ENCODE measurements at places on chromosomes 16 and 17.

GRCh38 chr17:10415161-10415560 is 6.6 kb downstream of the MYH8 start:
- DNase-seq: no peak

- no peak for DNase-seq
These were observed 45.1 kb downstream of the SF3B3 start for GRCh38 chr16:70568601-70569237.

DNA sequence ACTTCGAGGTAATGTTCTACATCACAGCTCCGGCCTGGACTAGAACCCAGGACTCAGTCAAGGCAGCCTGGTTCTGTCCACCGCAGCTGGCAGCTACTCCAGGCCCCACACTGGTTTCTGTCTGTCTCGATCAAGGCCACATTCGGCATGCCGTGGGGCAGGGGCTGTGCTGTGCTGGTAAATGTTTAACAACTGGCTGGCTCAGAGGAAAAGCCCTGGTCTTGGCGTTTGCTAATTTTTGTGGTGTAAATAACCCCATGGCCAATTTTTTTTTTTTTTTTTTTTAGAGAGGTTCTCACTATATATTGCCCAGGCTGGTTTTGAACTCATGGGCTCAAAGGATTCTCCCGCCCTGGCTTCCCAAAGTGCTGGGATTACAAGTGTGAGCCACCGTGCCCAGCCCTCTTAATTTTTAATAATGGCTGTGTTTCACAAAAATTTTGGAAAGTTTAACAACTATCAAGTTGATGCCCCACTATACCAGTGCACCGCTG is 328 bp upstream of the DRC7 start:
- no peak for DNase-seq

DNA sequence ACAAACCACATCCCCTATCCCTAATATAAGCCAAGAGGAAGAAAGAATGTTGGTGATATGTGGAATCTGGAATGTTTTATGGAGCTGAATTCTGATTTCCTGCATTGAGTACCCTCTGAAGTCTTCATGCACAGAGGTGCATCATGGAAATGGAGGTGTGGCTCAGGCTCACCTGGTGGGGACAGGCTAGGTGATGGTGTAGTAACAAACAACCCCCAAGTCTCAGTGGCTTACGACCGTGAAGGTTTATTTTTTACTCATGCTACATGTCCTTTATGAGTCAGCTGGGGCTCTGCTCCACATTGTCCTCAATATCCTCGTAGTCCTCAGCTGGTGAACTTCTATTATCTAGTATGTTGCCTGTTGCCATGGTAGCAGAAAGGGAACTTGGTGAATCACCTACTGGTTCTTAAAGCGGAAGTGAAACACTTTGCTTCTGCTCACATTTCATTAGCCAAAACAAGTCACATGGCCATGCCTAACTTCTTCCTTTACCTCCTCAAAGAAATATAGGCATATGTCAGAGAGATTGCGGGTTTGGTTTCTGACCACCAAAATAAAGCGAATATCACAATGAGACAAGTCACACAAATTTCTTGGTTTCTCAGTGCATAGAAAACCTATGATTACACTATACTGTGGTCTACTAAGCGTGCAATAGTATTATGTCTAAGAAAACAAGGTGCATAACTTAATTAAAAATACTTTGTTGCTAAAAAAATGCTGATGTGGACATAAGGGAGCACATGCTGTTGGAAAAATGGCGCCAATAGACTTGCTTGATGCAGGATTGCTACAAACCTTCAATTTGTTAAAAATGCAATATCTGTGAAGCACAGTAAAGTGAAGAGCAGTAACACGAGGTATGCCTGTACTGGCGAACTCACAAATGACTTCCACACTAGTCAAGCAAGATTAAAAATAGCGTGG is at the start of gene PMFBP1:
TSS of gene PMFBP1 (minus strand) at position 51 of the 930 bp plus-strand sequence. CDS start 947 bp downstream, outside the sequence.
- no peak for DNase-seq

DNA sequence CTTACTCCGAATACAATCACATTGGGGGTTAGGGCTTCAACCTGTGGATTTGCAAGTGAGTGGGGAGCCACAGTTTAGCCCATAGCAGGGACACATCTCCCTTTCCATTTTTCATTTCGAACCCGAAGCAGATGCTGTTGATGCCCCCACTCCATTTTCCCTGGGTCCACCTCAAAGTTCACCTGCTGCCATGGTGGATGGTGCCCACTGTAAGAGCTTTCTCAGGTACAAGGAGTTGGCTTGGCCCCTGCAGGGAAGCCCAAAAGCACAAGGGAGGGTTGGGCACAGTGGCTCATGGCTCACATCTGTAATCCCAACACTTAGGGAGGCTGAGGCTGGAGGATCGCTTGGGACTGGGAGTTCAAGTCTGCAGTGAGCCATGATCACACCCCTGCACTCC is 51.8 kb downstream of the SNX20 start:
- DNase-seq: no peak

DNA sequence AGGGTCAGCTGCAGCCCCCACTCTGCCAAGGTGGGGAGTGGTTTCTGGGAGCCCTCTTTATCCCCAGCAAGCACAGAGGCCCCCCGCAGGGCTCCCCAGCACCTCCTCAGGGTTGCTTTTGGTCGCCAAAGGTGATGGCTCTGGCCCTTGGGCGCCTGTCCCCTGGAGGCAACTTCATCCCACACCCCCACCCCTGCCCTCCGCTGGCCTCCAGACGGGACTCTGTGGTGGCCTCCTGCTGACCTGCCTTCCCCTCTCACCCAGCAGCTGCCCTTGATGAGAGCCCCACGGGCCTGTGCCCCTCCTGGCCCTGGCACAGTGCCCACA is 7.8 kb upstream of the RHOT2 start:
- DNase-seq: no peak

DNA sequence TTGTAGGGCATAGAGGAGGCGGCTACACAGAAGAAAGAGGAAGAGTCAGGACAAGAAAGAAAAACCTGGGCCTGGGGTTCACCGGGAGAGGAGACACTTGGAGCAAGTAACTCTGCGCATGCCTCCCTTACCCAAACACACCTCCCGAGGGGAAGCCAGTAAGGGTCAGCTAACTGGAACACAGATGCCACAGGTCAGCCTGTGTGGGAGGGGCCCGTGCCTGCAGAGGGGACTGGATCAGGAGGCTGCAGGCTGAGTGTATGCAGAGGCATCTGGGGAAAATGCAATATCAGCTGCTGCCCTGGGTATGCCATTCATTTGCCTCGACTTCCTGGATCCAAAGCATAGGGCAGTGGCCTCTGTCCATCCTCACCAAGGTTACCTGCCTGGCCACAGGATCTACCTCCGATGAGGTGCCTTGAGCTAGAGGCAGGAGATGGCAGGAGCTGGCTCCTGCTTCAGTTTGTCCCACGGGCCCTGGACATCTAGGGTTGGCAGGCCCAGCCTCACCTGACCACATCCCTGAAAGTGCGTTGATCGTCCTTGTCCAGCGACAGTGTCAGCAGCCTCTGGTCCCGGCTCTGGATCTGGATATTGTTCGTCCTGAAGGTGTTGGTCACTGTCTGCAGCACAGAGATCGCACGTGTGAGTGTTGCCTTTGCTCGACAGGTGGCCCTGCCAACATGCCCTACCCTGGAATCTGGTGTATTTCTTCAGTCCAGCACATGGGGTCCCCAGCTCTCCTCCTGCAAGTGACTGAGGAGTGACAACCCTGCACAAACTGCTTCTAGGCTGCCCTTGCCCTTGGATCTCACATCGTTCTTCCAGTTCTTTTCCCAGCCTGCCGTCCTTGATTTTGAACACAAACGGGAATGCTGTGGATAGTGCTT is 4.6 kb upstream of the MFSD6L start:
- no peak for DNase-seq

DNA sequence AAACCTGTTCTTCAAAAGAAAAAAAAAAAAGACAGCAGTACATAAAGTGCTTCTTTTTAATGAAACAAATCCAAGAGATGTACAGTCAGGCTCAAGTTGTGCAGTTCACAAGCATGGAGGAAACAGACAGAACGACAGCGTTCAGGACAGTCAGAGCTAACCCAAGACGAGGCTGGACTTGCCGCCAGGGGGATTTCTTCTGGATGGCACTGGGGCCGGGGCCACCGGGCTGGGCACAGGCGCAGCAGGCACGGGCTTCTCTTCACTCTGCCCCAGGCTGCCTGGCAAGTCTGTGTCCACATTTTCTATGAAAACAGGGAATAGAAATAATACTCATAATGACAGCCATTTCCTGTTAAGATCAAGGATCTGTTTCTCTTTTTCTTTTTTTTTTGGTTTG is 4.4 kb upstream of the NT5C start:
- no peak for DNase-seq

DNA sequence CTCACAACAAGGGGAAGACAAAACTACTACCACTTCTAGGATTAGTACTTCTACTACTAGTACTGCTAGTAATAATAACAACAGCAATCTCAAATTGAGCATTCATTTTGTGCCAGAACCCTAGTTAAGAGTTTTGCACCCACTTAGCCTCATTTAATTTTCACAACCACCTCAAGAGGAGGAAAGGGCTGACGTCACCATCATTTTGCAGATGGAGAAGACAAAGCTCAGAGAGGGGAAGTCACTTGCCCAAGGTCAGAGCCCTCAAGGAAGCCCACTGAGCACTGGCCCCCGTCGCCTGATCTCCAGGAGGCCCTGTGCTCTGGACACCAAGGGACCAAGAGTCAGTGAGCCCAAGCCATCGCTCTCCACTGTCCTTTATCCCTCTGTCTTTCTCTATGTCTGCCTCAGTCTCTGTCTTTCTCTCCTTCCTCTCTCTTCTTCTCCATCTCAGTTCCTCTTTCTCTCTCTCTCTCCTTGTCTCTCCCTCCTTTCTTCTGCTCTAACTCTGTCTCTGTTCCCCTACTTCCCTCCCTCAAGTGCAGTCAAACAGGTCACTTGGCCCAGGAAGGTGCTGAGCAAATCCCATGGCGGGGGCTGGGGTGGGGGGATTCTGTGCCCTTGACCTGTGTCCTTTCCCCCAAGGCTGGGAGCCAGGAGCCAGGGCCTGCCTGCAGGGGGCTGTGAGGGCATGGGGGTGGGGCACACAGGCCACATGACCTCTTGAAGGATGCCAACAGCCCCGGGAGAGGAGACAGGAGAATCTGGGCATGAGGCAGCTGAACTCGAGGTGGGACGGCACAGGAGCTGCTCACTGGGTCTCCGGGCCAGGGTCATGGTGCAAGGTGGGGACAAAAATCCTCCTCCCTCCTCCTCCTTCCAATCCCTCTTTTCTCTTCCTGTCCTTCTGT is 11.2 kb upstream of the NGFR start:
- DNase-seq: no peak

DNA sequence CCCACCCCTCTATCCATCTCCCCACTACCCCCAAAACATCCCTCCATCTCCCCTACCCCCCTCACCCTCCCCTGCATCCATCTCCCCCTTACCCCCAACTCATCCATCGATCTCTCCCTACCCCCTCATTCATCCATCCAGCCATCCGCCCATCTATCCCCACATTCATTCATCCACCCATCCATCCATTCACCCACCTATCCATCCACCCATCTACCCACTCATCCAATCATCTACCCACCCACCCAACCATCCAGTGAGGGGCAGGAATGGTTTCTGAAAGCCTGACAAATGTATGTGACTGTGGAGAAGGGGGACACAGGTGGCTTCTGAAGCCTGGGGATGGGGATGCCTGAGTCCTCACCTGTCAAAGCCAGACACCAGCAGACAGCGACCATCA is 8.8 kb upstream of the PAM16 start:
- no peak for DNase-seq

DNA sequence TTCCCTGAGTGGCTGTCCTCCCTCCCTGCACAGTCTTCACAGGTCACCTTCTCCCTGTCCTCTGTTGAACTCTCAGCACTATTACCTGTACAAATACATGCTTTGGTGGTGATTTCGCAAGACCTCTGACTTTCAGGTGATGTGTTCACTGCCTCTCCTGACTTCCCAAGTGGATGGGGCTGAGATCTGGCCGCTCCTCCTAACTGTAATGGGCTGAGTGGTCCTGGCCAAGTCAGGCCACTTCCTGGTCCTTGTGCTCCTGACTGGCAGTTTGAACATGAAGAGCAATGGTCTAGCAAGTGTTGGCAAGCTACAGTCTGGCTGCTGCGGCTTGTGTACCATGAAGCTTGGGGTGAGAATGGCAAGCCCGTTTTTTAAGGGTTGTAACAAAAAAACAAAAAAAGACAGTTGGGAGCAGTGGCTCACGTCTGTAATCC is 11.7 kb upstream of the TMED6 start:
- DNase-seq: no peak

DNA sequence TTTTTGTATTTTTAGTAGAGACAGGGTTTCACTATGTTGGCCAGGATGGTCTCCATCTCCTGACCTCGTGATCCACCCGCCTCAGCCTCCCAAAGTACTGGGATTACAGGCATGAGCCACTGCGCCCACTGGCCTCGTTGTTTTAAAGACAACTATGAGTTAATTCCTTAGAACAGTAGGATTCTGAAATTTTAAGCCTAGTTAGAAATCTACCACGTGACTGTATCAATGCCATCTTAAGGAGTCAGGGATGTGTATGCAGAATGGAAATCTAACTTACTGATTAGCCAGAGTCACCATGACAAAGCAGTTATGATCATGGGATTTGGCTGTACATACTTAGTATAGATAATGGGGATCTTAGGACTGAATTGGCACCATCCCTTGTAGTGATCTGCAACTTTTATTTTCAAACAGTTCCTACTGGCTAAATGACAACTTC is 2.8 kb downstream of the CEP20 start:
- no peak for DNase-seq

GRCh38 chr17:43051969-43052368 is 26.9 kb downstream of the RND2 start:
- DNase-seq: no peak

GRCh38 chr16:58577141-58577540 is 52.5 kb downstream of the CNOT1 start:
- DNase-seq: no peak

GRCh38 chr16:17333229-17333628 is 137.5 kb downstream of the XYLT1 start:
- no peak for DNase-seq
